Activated CD4-positive, alpha-beta T cell treated with anti-CD3 and anti-CD28 coated beads for 24 hours (primary cell): ENCODE measurements at places on chromosomes 3 and 15.

DNA sequence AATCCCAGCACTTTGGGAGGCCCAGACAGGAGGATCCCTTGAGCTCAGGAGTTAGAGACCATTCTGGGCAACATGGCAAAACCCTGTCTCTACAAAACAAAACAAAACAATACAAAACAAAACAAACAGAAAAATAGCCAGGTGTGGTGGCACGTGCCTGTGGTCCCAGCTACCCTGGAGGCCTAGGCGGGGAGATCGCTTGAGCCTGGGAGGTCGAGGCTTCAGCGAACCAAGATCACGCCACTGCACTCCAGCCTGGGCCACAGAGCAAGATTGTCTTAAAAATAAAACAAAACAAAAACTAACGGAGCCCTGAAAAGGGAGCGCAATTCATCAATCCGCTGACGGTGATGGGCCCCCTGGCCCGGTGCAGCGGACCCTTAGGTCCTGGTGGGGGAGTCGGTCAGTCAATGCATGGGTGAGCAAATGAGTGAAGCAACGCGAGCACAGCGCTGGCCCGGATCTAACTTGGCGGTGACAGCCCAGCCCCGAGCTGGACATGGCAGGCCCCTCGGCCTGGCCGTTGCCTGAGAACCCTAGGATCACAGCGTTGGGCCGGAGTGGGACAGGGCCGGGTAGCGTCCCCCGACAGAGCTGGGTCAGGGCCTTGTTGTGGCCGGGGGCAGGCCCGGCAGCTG lies 52.4 kb upstream of the BLM start:
- no peak for DNase-seq

GRCh38 chr3:15268033-15268631 lies 62.1 kb downstream of the CAPN7 start:
- peak; percentile 77 for DNase-seq

DNA sequence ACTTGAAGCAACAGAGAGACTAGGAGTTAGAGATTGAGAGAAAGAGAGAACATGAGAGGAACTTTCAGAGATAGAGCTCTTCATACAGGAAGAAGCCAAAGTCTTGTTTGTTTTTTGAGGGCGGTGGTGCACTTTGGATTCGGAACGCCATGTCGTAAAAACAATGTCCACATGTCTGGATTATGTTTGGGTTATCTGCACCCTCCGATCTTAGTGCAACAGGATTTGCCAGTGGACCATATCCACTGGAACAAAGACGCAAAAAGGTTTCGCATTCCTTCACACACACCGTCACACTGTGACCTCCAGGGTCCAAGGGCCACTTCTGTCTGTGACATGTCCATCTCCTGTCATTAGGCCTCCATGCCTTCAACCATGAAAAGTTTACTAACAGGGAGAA lies 141.8 kb upstream of the ATP11B start:
- DNase-seq = no peak

- DNase-seq = no peak
Measured at GRCh38 chr3:139449566-139449965, 26.8 kb downstream of the RBP2 start.

GRCh38 chr3:35946854-35947515 lies 307.7 kb downstream of the ARPP21 start:
- no peak for DNase-seq

DNA sequence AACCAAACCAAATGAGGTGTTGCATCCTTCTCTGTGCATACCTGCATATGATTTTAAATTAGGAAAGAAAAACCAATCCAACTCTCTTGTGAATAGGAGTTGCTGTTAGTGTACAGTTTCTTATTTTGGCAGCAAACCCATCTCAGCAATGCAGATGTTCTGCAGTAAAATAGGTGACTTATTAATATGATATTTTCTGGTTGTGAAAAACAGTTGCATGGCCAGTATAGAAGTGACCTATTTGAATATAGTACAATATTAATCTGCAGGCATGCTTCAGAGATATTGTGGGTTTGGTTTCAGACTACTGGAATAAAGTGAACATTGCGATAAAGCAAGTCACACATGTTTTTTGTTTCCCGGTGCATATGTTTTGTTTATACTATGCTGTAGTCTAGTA lies 42.2 kb downstream of the AKAP13 start:
- DNase-seq = no peak

- DNase-seq = no peak
Measured at GRCh38 chr3:149332771-149333170, 665 bp downstream of the TM4SF18 start.

GRCh38 chr3:124634210-124635168 lies 95.8 kb upstream of the UMPS start:
- DNase-seq = no peak

- DNase-seq = no peak
Measured at GRCh38 chr3:140896997-140897396, 44.6 kb upstream of the SLC25A36 start.

- DNase-seq = no peak
Measured at GRCh38 chr15:37731146-37731746, 203.2 kb upstream of the TMCO5A start.

GRCh38 chr3:79930196-79930595 lies 162.4 kb upstream of the ROBO1 start:
- no peak for DNase-seq

DNA sequence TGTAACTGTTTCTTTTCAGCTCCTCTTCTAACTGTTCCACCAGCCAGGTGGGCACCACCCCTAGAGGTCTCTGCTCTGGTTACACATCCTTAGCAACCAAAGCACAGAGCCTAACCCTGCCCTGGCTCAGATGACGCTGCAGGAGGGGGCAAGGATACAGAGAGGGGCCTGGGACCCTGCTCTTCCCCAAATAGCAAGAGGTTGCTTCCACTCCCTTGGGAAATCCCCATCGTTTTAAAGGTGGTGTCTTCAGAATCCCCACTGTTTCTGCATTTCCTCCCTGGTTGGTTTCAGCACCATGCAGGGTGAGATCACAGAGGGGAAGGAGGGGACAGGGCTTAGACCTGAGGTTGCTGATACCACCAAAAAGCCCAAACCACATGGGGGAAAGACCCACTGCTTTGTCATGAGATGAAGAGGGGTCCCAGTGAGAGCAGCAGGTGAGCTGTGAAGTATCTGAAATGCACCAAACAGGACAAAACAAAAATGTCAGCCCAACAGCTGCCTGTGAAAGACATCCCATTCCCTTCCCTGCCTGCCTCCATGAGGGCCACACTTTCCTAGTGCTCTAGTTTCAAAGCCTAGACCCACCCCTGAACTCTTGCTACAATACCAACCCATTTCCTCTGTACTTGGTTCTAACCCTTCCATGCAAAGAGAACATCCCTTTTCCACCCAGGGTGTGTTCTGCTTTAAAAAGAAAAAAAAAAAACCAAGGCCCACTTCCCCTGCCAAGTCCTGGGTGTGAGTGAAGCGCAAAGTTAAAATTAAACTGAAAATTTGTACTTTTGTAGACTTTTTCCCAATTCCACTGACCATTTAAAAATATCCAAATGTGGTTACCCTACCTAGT lies 29.0 kb downstream of the ANP32A start:
- peak; percentile 43 for DNase-seq

DNA sequence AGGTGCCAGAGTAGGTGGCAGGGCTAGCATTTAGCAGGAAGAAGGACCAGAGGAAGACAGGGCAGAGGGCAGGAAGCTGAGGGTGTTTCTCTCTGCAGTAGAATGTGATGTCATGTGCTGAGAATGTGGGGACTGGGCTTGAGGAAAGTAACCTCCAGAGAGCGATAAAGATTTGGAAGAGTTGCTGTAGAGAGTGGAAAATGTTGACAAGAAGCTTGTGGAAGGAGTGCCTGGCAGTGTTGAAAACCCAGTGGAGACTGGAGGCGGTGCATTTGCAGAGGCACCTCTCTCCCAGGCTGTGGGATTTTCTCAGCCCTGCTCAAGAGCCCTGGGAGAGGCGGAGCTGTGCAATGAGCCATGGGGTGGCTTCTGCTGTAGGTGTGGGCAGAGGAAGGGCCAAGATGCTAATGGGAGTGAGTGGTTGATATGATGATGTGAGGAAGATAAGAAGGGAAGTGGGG lies 54.8 kb downstream of the MESD start:
- DNase-seq = no peak

DNA sequence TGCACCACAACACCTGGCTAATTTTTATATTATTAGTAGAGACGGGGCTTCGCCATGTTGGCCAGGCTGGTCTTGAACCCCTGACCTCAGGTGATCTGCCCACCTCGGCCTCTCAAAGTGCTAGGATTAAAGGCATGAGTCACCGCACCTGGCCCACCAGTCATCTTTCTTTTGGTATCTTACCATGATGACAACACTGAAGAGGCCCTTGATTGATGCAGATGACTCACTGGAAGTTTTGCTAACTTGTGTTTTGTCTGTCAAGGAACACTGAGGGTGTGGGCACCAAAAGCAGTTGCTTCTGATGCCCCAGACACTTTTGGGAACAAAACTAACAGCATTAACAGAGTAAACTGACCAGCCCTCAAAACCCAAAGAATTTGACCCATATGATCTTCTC lies 88.3 kb downstream of the MYO5A start:
- no peak for DNase-seq

DNA sequence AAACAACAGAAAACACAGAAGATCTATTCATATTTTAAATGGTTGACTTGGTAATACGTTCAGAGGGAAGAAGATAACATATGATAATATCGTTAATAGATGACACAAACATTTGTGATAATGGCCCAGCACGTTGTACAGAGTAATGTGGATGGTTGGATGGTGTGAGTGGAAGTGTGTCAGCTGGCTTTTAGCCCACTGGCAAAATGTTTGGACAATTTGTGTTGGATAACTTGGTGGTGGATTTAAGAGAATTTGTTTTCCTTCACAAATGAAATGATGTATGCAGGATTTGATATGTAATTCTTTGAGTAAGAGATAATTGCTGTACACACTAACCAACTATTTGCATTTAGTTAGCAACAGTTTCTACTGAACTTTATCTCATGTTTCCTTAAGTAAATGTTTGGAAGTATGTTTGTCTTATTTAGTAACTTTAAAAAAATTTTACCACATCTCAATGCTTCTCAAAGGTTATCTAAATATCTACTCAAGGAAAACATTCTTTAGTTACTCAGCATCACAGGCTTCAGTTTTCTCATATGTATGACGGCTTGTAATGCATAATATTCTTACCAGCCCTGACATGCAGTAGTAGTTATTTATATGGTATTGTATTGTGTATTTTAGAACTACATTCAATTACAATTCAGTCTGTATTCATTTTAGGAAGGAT lies 328.5 kb upstream of the GOLIM4 start:
- no peak for DNase-seq

GRCh38 chr3:157300094-157300493 lies 136.6 kb upstream of the PTX3 start:
- no peak for DNase-seq

DNA sequence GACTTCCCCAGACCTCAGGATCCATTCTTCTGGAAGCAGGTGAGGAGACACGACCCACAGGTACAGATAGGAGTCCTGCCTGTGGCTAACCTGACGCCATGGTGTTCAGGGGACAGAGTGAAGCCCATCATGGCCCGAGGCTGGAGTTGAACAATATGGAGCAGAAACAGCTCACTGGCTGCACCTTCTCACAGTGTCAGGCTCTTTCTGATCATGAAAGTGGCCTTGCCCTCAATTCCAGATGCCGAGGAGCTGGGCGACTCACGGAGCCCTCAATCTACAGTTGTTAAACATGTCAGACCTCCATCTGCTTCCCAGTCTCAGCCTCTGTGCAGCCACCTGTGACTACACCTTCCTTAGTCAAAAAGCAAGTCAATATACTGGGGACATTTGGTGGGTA lies 110.8 kb upstream of the SMAD3 start:
- DNase-seq = no peak

DNA sequence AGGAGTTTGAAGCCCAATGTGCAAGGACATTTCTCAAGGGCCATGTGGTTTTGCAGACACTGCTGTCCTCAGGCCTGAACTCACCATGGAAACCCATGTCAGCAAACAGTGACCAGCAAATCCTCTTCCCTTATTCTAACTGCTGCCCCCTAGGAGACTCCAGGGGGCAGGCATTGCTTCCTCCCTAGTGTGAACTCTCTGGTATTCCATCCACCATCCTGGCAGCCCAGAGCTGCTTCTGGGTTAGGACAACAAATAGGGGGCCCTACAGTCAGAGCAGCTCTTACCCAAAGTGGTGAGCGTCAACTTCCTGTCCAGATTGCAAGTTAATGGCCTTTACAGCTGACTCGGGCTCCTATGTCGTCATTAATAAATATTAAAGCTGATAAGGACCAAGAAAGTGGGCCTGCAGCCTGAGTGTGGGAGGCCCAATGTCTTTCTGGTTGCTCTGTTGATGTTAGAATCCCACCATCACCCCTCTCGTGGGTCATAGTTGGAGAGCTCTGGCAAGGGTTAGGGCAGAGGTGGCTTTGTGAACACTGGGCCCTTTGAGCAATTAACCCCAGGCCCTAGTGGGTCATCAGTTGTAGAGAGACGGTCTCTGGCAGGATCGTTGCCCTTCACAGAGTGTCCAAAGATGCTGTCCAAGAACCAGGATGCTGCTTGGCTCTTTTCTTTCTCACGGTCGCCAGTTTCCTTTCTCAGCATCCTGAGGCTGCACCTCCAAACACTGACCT lies 41.5 kb downstream of the TGM4 start:
- DNase-seq = no peak

DNA sequence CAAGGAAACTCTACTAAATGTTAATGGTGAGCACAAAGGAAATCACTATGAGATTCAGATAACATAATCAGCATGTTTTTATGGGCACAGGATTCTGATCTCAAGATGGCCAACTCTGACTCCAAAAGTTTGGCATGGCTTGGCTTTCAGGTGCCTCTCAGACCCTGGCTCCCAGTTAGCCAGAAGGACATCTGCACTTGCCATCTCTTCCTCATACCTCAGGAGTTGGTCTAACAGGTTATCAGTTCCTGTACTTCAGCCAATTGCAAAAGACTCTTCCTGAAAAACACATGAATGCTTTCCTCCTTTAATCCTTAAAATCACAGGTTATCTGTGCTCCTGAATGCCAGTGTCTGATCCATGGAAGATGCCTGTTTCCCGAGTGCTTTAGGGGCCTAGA lies 25.0 kb downstream of the TMPRSS7 start:
- DNase-seq = no peak

- DNase-seq = no peak
Measured at GRCh38 chr3:145704020-145704419, 457.0 kb downstream of the PLOD2 start.

GRCh38 chr3:78281381-78281780 lies 1241.5 kb downstream of the ROBO2 start:
- DNase-seq = no peak

GRCh38 chr3:98699132-98699531 lies 64.0 kb upstream of the ST3GAL6 start:
- DNase-seq = no peak

DNA sequence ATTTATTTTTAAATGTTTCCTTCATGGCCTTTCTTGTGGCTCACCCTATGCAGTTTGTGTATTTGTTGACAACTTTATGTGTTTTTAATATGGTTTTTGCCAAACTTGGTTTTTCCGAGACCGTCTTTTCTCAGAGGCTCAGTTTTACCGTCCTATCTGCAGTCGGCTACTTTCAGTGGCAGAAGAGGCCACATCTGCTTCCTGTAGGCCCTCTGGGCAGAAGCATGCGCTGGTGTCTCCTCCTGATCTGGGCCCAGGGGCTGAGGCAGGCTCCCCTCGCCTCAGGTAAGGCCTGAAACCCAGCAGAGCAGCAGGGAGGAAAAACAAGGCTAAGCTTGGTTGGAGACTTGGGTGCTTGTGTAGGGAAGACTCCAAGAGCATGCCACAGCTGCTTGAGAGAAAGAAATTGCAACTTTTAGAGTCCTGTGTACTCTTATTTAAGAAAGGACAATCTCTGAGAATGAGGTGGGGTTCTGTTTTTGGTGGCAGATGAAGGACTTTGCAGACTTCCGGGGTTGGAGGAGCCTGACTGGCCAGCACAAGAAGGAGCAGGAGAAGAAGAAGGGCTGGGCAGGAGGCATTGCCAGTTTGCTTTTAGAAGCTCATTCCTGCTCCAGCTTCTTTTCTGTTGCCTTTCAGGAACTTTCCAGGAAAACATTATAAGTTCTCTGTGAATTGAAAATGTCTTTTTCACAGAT lies at the start of gene TIGIT:
Gene TIGIT, plus strand, starts transcription at position 191 of the 698 bp plus-strand sequence. Its CDS starts 34 bp downstream, at position 225.
- DNase-seq = no peak
